ENCODE measurements at places on chromosomes 7 and 10.

DNA sequence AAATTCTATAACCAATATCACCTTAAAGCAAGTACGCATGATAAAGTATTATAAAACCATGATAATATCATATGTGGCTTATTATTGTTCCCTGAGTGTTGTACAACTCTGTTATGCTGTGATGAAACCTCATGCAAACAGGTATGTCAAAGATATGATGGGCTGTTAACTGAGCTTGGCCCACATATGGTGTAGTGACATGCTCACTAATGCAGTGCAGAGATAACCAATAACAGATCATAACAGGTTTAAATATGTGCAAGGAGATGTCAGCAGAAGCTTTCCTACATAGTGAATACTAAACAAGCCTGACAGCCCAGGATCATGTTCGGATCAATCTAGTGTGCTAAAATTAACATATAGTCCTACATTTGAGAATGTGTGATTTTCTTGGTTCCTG lies 9.6 kb downstream of the CFTR start:
- DNase-seq, result no peak

DNA sequence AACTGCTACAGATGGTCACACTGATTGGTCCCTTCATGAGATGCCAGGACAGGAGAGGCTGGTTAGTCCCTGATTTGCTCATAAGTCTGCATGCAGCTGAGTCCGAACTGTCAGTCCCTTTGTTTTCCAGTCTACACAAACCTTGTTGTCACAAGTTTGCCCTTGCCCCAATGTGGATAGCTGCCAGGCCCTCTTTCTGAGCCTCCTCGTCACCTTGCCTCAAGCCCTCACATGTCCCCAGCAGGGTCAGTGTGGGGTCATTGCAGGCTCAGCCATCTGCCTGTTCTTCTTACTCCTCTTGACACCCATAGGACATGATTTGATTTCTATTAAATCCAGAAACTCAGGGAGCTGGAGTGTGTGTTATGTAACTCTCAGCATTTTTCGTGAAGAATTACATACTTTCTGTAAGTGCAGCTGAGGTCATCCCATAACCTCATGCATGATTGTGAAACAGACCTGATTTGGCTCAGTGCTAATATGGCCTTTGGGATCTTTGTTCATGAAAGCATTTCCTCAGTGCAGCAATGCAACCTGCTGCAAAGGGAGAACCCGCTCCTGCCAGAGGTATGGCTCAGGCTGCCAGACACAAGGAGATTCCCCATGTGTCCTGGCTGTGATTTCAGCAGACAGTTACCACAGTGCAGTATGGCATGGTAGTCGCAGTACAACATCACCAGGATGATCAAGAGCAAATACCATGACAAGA lies 70.0 kb upstream of the ZMIZ2 start:
- DNase-seq, result no peak

DNA sequence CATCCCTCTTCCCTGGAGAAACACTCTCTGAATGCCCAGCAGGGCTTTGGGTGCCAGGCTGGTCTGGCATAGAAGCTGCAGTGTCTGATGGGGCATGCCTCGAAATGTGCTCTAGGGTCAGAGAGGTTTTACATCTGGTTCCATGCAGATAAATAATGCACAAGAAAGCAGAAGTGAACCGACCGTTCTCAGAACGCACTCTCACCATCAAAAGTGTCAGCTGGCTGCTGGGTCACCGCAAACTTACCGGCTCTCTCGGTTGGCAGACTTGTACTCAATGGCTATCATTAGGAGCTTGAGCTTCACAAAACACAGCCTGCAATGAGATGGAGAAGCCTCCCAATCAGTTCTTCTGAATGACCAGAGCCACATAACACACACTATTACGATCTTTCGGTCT lies 610.0 kb downstream of the KCNMA1 start:
- DNase-seq, result no peak

DNA sequence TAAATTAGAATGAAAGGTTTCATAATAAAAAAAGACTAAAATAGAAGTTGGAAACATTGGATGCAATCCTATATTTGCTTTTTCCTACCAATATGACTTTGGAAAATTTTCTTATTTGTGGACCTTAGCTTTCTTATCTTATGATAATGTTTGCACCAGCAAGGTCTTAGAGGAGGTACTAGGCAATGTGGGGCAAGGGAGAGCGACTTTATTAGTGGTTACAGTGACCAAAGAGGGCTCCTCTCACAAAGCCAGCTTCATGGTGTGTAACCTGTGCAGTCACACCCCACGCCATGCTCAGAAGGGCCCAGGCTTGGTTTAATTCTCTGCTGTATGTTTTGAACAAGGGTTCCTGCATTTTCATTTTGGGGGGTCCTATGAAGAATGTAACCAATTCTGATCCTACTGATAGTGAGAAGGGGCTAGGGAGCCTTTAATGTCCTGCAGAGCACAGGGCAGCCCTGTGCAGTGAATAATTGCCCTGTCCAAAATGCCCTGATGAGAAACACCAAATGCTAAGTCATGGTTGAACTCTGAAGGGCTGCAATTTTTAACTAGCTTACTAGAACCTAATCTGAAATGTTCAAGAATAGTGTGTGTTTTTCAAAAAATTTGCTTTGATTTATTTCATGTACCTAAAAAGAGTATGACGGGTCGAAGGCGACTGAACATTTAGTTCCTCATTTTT lies 1047.8 kb downstream of the LRMDA start:
- no peak for DNase-seq

- no peak for DNase-seq
Measured at GRCh38 chr10:69800109-69800508, 1.6 kb upstream of the COL13A1 start.

- DNase-seq, result no peak
Measured at GRCh38 chr7:152392254-152392653, 43.5 kb downstream of the KMT2C start.

DNA sequence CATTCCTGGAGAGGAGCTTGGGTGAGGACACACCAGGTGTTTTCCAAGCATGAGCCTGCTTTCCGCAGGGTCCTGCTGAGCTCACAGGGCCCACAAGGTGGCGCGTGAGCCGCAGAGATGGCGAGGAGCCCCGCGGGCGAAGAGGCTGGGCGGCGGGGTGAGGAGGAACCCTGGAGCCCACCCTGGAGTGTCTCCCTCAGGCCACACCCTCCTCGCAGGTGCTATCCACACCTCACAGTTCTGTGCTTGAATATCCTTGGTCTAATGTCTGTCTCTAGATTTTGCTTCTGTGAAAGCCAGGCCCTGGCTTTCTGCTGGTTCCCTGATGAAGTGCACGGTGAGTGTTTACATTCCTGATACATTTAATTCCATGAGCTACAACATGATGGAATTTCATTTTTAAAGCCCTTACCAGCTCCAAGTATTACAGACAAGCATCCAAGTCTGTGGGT lies 433.6 kb downstream of the ACTR3B start:
- DNase-seq, result no peak

GRCh38 chr10:57314046-57314445 lies 953.0 kb upstream of the ZWINT start:
- DNase-seq, result no peak

DNA sequence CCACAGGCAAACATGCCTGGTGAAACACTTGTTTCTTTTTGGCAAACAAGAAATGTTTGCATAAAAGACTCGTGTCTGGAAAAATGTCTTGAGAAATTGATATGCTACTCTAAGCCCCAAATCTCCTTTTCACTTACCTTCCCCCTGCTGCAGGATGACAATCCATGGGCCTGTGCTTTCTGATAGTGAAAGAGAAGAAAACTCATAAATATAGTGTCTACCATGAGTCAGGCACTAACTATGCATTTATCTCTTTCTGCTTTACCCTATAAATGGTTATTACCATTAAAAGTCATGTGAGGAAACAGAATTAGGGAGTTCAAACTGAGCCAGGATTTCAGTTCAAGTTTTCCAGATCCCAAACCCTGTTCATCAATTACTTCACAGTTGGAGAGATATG lies 6.6 kb upstream of the TARP start:
- no peak for DNase-seq

GRCh38 chr10:60595852-60596251 lies 182.4 kb upstream of the CDK1 start:
- no peak for DNase-seq

- no peak for DNase-seq
Measured at GRCh38 chr7:130961128-130961601, 227.2 kb upstream of the KLF14 start.

GRCh38 chr7:39490296-39490695 lies 75.9 kb upstream of the YAE1 start:
- DNase-seq, result no peak

- DNase-seq, result no peak
Measured at GRCh38 chr10:71031026-71031425, 142.7 kb upstream of the PCBD1 start.

GRCh38 chr7:139747662-139748372 lies 30.0 kb downstream of the HIPK2 start:
- DNase-seq, result no peak

DNA sequence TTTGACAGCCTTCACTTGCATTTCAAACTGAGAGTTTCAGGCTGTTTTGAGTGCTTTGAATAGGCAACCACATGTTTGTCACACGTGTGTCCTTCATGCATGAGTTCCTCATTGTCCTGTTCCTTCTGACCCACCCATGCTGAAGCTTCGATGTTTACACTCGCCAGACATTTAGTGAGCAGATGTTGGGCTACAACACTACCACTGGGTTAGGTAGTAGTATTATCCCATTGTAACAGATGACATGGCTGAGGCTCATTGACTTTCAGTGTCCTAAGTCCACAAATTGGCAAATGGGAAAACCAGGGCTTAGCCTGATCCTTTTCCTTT lies 456.1 kb downstream of the PHTF2 start:
- DNase-seq, result no peak

- no peak for DNase-seq
Measured at GRCh38 chr7:143485094-143485493, 7.4 kb downstream of the TAS2R41 start.

- no peak for DNase-seq
Measured at GRCh38 chr7:90413185-90413528, 9.9 kb downstream of the CLDN12 start.

GRCh38 chr10:24502801-24503460 lies 220.8 kb downstream of the ARHGAP21 start:
- no peak for DNase-seq

GRCh38 chr7:17313194-17313593 lies 14.7 kb downstream of the AHR start:
- no peak for DNase-seq

DNA sequence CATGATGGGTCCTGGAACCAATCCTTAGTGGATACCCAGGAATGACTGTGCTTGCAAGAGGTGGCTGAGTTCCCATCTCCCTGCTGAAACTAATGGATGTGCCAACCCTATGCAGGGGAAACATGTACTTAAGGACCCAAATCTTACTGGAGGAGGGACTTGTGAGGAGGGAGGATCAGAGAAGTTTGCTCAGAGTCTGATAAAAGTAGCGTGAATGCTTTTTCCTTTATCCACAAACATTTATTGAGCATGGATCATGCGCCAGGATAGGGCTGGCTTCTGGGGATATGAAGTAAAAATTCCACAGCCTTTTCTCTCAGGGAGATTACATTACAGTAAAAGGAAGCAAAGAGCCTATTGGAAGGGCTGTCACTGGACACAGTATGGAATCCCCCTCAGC lies 358.5 kb downstream of the RPS24 start:
- DNase-seq, result no peak

DNA sequence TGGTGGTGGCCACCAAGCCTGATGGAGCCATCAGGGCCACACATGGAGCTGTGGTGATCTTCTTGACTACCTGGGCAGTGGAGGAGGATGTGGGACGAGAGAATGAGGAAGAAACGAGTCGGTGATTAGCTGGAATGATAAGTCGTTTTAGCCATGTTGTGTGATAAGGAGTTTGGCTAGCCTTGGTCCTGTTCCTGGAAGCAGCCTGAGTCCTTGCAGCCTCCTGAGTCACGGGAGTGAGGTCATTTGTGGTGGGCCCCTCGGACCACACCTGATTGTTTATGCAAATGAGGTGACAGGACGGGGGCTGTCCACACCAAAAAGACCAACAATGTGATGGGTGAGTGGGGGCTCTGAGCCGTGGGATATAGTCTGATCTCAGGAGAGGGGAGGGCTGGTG lies 554.4 kb downstream of the PTPRN2 start:
- no peak for DNase-seq

GRCh38 chr7:3243256-3243655 lies 57.8 kb upstream of the SDK1 start:
- DNase-seq, result no peak

DNA sequence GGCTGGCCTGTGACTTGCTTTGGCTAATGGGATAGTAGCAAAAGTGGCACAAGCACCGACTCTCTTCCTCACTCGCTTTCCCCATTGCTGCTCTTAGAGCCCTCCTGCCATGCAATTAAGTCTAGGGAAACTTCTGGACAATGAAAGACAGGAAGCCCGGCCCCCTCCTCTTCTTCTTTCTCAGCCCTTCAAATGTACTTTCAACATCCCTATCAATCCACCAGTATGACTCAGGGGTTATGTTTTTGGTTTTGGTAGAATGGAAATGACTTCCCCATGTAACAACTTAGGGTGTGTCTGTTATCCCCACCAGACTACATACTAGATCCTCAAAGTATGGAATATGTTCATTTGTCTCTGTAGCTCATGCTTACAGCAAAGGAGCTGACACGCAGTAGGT lies 139.0 kb upstream of the GDF10 start:
- no peak for DNase-seq

GRCh38 chr7:31107106-31108090 lies 55.3 kb downstream of the ADCYAP1R1 start:
- no peak for DNase-seq

- DNase-seq, result peak; percentile 84
Measured at GRCh38 chr7:8418629-8419245, 14.7 kb upstream of the NXPH1 start.

DNA sequence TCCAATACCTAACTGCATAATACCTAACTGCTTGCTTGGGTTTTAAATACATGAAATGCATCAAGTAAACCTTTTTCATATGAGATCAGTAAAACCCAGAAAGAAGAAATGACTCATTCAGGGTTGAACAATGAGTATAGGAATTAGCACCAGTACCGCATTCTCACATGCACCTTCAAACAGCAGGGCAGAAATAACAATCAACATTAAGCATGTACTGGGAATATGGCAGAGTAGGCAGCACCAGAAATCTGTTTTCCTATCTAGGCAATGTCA lies 850.3 kb upstream of the SORCS1 start:
- no peak for DNase-seq

DNA sequence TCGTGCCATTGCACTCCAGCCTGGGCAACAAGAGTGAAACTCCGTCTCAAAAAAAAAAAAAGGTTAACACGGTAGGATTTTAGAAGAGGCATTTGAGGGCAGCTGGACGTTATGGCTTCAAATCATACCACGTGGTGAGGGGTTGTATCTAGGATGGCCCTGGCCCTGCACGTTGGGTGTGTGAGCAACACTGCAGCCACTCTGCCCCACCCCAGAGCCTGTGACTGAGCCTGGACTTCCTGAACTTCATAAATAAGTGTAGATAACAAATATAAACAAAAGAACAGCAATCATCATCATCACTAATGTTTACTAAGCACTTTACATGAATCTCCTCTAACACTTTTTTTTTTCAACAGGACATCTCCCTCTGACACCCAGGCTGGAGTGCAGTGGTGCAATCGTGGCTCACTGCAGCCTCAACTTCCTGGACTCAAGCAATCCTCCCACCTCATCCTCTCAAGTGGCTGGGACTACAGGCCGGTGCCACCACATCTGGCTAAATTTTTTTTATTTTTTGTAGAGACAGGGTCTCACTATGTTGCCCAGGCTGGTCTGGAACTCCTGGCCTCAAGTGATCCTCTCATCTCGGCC lies 169.5 kb upstream of the FRMD4A start:
- DNase-seq, result no peak
